IgD-negative memory B cell (primary cell): ENCODE measurements at places on chromosomes 6 and 20. TPM values are rescaled to one million over a fixed set of nuclear protein-coding genes. Genes with fewer than 3 reads are reported as not detected.

The SPATA25 gene
- not detected for polyA plus RNA-seq

The CGA gene
- not detected for polyA plus RNA-seq

The NRSN1 gene
- not detected for polyA plus RNA-seq

The SNAP91 gene
- polyA plus RNA-seq, result not detected
